ENCODE measurements at places on chromosomes 6 and 20.
A peak's percentile ranks its signal among the peaks of the same experiment; 100 is the strongest.

- no peaks in the 10 kb centered on the region for H3K4me1 ChIP-seq
- H3K4me3 ChIP-seq: no peak overlapping the region
- H3K27ac ChIP-seq: no peak overlapping the region
- H3K36me3 ChIP-seq: peaks cover 3% of the 10 kb centered on the region
- DNase-seq: no peak
- peaks cover 6% of the 10 kb centered on the region for H3K27me3 ChIP-seq
Measured at GRCh38 chr6:53119772-53120409, 28.8 kb downstream of the GCM1 start.

- H3K4me3 ChIP-seq: peak overlapping the region; percentile 76
- H3K27ac ChIP-seq: peak overlapping the region; percentile 93
- H3K36me3 ChIP-seq: no peaks in the 10 kb centered on the region
- no peak for DNase-seq
- H3K27me3 ChIP-seq: no peaks in the 10 kb centered on the region
- peaks cover 32% of the 10 kb centered on the region for H3K4me1 ChIP-seq
Measured at GRCh38 chr6:145814035-145814500, 527 bp downstream of the FBXO30 start.

GRCh38 chr20:52342913-52343312, 151.3 kb upstream of the ZFP64 start:
- peaks cover 1% of the 10 kb centered on the region for H3K36me3 ChIP-seq
- H3K4me1 ChIP-seq: no peaks in the 10 kb centered on the region
- H3K27ac ChIP-seq: no peak overlapping the region
- peaks cover 11% of the 10 kb centered on the region for H3K27me3 ChIP-seq
- no peak overlapping the region for H3K4me3 ChIP-seq

GRCh38 chr20:47453167-47453782, 48.4 kb upstream of the NCOA3 start:
- H3K36me3 ChIP-seq: no peaks in the 10 kb centered on the region
- H3K4me1 ChIP-seq: peaks cover 23% of the 10 kb centered on the region
- H3K27ac ChIP-seq: peak overlapping the region; percentile 81
- H3K4me3 ChIP-seq: peak overlapping the region; percentile 6

DNA sequence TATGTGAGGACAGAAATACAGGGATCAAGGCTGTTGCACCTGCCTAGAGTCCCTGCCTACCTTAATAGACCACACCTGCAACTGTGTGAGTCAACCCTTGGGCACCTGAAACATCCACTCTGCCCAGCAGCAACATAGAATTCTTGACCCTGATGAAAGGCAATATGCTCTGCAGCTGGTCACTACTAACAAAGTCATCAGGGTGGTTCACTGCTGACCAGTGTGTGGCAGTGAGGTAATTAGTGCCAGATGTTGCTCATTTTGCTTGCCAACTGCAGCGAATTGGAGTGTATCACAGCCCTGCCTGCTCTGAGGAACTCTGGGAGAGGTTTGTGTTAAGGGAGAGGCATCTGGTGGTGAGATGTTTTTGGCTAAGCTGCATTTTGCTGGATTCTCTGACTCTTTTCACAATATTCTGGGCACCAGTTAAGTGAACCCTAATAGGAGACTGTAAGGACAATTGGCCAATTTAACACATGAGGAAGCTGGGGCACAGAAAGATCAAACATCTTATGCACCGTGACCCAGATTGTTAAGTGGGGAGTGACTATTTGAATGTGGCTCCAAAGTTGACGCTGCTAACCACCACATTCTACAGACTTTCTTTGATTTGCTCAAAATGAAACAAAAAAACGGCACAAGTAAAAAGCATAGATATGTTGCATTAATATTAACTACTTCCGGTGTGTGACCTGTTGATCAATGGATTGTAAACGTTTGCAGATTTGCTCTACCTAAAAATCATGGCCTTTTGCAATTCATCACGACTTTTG, 61.9 kb upstream of the OPRM1 start:
- H3K4me3 ChIP-seq: no peak overlapping the region
- H3K27me3 ChIP-seq: no peaks in the 10 kb centered on the region
- H3K27ac ChIP-seq: no peak overlapping the region
- no peaks in the 10 kb centered on the region for H3K4me1 ChIP-seq
- DNase-seq: no peak

GRCh38 chr6:41732591-41733359, 2.6 kb downstream of the TFEB start:
- peaks cover 7% of the 10 kb centered on the region for H3K36me3 ChIP-seq
- peaks cover 36% of the 10 kb centered on the region for H3K4me1 ChIP-seq
- peak overlapping the region; percentile 88 for H3K27ac ChIP-seq
- peak overlapping the region; percentile 91 for H3K4me3 ChIP-seq
- H3K27me3 ChIP-seq: no peaks in the 10 kb centered on the region

DNA sequence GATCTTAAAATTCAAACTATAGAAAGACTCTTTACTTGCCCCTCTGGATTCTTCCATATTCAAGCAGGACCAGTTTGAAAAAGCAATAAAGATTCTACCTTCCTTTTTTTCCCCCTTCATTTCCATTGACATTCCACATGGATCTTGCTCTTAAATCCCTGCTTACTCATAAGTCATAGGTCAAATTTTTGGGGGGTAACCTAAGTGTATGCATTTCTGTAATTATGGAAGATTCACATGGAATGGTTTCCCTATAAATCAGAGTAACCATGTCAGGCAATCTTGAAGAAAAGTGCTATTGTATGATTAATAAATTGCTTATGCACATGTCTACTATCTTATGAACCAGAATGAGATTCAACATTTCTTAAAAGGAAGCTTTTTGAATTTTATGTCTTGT, 551.0 kb downstream of the HAO1 start:
- no peak overlapping the region for H3K4me3 ChIP-seq
- no peaks in the 10 kb centered on the region for H3K4me1 ChIP-seq
- H3K27me3 ChIP-seq: no peaks in the 10 kb centered on the region

DNA sequence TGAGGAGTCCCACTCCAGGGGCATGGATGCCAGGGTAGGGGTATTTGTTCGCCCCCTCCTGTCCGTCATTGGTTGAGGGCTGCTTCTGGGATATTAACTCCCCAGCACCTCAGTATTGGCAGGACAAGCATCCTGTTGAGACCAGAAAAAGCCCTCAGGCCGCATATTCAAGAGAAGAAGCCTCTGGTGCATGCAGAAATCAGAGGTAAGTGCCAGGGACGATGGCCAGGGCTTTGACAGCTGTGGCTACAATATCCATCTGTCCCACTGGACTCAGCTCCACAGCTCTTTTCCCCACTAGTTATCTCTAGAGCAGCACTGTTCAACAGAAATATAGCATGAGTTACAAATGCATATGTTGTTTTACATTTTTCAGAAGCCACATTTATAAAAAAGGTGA, 651.3 kb downstream of the KIF16B start:
- no peak overlapping the region for H3K27ac ChIP-seq
- H3K36me3 ChIP-seq: no peaks in the 10 kb centered on the region
- peaks cover 30% of the 10 kb centered on the region for H3K4me1 ChIP-seq
- no peaks in the 10 kb centered on the region for H3K27me3 ChIP-seq
- no peak overlapping the region for H3K4me3 ChIP-seq
- no peak for DNase-seq

DNA sequence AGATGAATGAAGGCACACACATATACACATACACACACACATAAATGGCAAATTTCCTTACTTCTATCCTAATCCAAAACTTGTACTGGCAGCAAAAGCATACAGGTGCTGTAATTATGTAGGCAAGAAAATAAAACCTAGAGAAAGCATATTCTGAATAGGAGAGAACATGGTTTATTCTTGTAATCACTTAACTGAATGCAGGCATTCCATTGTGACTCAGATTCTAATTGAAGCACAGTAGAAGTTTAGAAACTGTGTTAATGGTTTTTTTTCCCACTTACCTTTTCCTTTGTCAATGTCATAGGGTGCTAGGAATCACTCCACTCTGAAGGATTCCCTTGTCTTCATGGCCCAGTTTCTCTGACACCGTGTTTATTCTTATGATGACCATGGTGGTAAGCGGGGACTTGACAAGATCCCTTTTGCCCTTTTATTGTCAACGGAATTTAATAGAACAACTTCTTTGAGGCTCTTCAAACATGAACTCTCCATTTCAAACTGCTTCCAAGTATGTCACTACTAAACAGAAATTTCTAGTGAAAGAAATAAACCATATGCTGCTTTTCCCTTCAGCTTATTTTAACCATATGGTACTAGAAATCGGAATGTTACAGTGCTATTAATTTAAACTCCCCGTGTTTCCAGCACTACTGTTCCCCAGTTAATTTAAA, 164.2 kb downstream of the OGFRL1 start:
- H3K27me3 ChIP-seq: no peaks in the 10 kb centered on the region
- no peak overlapping the region for H3K27ac ChIP-seq
- DNase-seq: no peak
- H3K4me3 ChIP-seq: no peak overlapping the region

DNA sequence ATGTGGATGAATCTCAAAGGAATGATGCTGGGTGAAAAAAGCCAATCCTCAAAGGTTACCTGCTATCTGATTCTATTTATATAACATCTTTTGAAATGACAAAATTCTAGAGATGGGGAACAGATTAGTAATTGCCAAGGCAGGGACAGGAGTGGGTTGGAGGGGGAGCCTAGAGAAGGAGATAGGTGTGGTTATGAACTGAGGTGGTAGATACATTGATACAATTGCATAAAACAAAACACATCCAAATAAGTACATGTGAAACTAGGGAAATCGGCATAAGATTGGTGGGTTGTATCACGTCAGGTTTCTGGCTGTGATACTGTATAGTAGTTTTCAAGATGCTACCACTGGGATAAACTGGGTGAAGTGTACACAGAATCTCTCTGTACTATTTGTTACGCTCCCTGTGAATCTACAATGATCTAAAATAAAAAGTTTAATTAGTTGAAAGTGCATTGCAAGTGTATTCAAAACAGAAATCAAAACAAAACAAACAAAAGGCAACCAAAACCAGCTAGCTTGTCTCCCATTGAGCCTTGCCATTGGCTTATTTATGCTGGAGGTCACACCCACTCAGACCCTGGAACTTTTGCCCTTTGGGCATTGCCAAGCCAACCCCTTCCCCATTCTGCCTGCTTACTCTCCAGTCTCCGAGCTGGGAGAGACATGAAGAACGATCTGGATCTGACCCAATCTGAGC, 27.8 kb downstream of the PPP1R16B start:
- H3K4me3 ChIP-seq: peak overlapping the region; percentile 60
- no peaks in the 10 kb centered on the region for H3K27me3 ChIP-seq
- H3K27ac ChIP-seq: peak overlapping the region; percentile 86
- peaks cover 35% of the 10 kb centered on the region for H3K36me3 ChIP-seq
- DNase-seq: no peak

DNA sequence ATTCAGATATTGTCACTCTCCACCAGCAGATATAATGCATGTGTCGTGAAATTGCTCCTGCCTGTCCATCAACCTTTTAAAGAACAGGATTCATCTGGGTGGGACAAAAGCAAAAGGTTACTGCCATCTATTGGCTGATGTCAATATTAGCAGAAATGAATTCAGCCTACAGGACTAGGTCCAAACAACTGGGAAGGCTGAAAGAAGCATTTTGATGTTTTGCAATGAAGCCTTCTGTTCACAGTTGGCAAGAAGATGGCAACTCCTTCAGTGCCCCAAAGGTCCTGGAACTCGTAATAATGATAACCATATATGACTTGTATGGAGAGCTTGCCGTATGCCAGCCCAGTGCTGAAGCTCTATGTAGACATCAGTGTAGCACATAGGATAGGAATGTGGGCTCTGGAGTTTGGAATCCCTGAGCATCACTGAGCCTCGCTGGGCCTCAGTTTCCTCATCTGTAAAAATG, 7.5 kb downstream of the BCAS1 start:
- peaks cover 44% of the 10 kb centered on the region for H3K4me1 ChIP-seq
- H3K36me3 ChIP-seq: no peaks in the 10 kb centered on the region
- H3K4me3 ChIP-seq: no peak overlapping the region
- H3K27ac ChIP-seq: peak overlapping the region; percentile 62

DNA sequence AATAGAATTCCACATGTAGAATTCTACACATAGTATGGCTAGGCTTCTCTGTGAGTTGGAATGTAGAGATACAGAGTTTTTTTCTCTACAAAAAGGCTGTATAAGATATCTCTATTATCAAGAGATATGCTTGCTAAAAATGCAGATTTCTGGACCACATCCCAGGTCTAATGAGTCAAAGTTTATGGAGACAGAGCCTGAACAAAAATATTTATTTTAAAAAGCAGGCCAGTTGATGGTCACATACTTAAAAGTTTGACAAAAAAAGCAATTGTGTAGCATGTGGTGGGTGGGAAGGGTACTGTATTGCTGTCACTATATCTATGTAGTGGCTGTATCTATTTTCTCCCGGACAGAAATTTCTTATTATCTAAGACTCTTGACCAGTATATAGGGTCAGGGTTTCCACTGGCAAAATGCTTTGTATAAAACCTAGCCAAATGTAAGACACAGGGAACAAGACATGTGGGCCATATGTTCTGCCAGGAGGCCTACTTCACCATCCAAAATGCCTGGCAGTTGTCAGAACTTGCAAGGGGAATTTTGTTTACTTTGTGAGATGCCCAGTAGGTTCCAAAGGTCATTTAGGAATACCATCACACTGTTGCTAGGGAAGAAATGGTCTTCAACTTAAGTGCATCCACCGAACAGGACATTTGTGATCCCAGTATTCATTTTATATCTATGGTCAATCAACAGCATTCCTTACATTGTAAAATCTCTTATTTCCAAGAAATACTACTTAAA, 60.6 kb downstream of the SHPRH start:
- no peak for DNase-seq
- H3K27ac ChIP-seq: no peak overlapping the region
- H3K4me3 ChIP-seq: no peak overlapping the region
- peaks cover 28% of the 10 kb centered on the region for H3K4me1 ChIP-seq
- H3K27me3 ChIP-seq: no peaks in the 10 kb centered on the region

DNA sequence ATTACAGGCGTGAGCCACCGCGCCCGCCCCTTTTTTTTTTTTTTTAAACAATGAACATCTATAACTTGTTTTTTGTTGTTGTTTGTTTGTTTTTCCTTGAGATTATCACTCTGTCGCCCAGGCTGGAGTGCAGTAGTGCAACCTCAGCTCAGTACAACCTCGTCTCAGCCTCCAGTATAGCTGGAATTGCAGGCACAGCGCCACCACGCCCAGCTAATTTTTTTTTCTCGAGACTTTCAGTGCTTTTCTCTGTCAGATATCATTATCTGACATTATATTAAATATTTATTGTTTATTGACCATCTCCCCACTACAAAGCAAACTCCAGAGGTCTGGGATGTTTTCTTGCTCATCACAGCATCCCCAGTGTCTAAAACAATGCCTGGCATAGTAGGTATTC, 2.3 kb upstream of the DLK2 start:
- no peaks in the 10 kb centered on the region for H3K36me3 ChIP-seq
- H3K27ac ChIP-seq: no peak overlapping the region
- DNase-seq: no peak

DNA sequence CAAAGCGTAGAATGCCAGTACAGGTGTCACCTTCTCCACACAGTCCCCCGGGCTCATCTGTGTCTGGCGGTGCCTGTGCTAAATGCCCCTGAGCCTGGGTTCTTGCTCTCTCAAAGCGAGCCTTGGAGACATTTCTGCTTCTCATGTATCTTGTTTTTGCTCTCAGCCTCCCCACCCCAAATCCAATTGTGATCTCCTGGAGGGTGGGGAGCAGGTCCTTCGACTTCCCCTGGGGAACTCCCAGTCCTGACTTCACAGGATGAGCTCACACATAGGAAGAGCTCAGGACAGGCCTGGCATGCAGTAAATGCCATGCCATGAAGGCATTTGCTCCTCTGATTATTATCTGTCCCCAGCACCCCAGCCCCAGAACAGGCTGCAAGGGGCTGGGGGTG, 58.1 kb downstream of the NOL4L start:
- peak overlapping the region; percentile 88 for H3K27ac ChIP-seq
- no peak for DNase-seq
- no peaks in the 10 kb centered on the region for H3K27me3 ChIP-seq
- H3K36me3 ChIP-seq: peaks cover 5% of the 10 kb centered on the region

- peaks cover 4% of the 10 kb centered on the region for H3K27me3 ChIP-seq
- no peak for DNase-seq
- no peak overlapping the region for H3K27ac ChIP-seq
- no peaks in the 10 kb centered on the region for H3K36me3 ChIP-seq
Measured at GRCh38 chr6:41529049-41529448, 17.1 kb upstream of the FOXP4 start.
